ENCODE measurements at places on chromosomes 4 and X. TPM values are rescaled to one million over a fixed set of nuclear protein-coding genes. Genes with fewer than 3 reads are reported as not detected.
A peak's percentile ranks its signal among the peaks of the same experiment; 100 is the strongest.

The SLIT2 gene
- total RNA-seq = not detected

The HTR2C gene
- not detected for total RNA-seq

GRCh38 chr4:20878806-20879205 lies 178.5 kb downstream of the PACRGL start:
- DNase-seq = no peak

GRCh38 chr4:55393461-55394320 lies 2.1 kb upstream of the TMEM165 start:
- no peak for DNase-seq

GRCh38 chrX:49155243-49155899 lies 7.2 kb upstream of the MAGIX start:
- peak; percentile 67 for DNase-seq

GRCh38 chr4:19675172-19675811 lies 576.4 kb upstream of the SLIT2 start:
- DNase-seq = no peak

Measured in CD4-positive, alpha-beta T cell (primary cell).